ENCODE measurements at places on chromosomes 2 and 18. TPM values are rescaled to one million over a fixed set of nuclear protein-coding genes. Genes with fewer than 3 reads are reported as not detected.

GRCh38 chr2:208285853-208286252 is 19.8 kb downstream of the PIKFYVE start:
- DNase-seq = no peak

DNA sequence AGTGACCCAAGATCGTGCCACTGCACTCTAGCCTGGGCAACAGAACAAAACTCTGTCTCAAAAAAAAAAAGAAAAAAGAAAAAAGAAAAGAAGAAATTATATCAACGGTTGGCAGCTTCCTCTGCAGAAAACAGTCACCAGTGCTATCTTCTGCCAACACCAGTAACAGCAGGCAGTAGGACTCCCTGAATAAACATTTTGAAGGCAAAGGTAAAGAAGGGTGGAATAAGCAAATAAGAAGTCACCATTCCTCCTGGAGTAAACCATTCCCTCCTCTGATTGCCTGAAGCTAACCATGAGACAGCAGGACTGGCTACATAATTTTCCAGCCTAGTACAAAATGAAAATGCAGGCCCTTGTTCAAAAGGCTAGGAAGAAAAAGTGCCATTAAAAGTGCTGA is 9.0 kb upstream of the RNF103 start:
- no peak for DNase-seq

Gene PID1
- 1.8 TPM for polyA plus RNA-seq

DNA sequence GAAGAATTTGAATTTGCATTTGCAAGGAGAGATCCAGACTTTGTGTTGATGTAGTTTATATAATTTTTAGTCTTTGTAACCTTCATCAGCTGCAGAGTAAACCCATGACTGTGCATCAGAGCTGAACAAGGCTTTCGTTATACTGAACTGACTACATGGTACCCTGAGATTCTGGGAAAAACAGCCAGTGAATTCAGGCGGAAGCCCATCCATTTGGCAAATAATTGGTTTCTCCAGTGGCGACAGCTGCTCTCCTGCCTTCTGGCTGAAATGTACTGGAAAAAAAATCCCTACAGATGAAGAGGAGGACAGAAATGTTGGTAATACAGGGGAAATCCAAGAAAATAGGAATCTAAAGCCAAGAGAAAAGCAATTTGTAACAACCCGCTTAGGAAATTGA is 657.5 kb upstream of the CDH7 start:
- DNase-seq = no peak

- no peak for DNase-seq
Observed at GRCh38 chr2:127128445-127128904, 21.5 kb upstream of the BIN1 start.

DNA sequence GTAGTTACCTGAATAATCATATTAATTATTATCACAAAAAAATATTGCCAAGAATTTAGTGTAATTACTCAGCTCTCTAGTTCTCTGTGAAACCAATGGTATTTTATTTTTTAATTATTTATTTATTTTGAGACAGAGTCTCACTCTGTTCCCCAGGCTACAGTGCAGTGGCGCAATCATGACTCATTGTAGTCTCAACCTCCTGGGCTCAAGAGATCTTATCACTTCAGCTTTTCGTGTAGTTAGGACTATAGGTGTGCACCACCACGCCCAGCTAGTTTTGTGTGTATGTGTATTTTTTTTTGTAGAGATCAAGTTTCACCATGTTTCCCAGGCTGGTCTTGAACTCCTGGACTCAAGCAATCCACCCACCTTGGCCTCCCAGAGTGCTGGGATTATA is 440.4 kb upstream of the CDH20 start:
- no peak for DNase-seq

Gene NFATC1
- 0.73 TPM for polyA plus RNA-seq

- no peak for DNase-seq
Observed at GRCh38 chr2:240505910-240506309, 51.9 kb downstream of the ANKMY1 start.

- DNase-seq = no peak
Observed at GRCh38 chr2:199659207-199659606, 191.8 kb downstream of the FTCDNL1 start.

Gene REG1A
- not detected for polyA plus RNA-seq

Gene LPIN1
- 34.6 TPM for polyA plus RNA-seq

Gene VWA3B
- not detected for polyA plus RNA-seq

DNA sequence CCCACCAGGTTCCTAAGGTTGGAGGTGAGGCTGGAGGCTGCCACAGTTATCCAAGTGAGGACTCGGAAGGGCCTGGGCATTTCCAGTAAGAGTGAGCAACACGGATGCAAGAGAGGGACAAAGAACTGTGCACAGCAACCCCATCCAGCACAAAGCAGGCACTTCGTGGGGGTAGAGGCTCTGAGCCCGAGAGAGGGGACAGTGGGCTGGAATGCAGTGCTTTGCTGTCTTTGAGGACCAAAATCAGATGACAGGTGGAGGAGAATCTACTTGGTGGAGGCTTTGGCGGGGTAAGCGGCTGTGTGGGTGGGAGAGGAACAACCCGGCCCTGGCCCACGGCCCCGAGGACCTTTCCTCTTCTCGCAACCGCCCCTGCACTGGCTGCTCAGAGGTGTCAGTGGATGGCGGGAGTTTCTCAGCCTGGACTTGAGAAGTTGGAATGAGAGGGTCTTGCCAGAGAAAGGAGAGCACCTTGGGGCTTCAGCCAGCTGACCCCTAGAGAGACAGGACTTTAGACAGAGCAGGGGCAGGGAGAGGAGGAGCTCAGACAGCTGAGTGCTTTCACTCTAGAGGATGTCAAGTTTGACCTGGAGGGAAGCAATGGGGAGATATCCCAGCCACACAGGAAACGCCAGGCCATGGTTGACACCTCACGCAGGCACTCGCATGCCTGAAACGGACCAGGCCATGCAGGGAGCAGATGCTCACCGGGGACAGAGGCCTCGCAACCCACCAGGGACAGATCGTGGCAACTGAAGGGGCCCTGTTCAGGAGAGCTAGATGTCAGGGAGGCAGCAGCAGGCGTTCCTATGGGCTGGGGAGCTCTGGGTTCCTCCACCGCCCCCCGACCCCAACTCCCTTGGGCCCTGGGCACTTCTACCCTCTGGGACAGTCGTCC is 11.6 kb downstream of the RAMP1 start:
- no peak for DNase-seq

Gene DUSP19
- 2.3 TPM for polyA plus RNA-seq

GRCh38 chr2:11433822-11434221 is 32.1 kb downstream of the E2F6 start:
- DNase-seq = no peak

DNA sequence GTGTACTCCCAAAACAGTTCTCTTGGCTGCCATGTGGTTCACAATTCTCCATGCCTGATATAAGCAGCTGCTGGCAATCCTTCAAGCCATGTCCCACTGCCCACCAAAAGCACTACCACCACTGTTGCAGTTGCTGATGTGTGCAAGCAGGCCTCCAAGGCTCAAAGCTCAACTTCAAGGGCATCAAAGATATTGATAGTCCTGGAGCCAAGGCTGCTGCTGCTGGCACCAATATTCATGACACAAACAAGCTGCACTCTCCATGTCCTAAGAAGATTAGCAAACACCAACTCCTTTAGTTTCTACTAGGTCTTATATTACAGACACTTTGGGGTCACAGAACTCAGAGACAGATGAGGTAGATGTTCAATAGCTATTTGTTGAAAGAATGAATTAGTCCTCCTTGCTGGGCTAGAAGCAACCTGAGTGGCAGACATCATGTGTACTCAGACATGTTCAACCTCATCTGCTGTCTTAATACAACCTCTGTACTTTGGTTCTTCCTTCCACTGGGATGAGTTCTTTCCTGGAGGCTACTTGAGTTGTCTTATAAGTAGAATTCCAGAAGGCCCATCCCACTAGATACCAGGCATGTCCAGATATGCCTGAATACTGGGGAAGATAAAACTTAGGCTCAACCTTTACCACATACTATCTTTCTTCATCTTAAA is 104.5 kb upstream of the UGP2 start:
- DNase-seq = no peak

- no peak for DNase-seq
Observed at GRCh38 chr2:217707131-217707611, 295.6 kb downstream of the TNS1 start.

Gene OLA1
- 101 TPM for polyA plus RNA-seq

DNA sequence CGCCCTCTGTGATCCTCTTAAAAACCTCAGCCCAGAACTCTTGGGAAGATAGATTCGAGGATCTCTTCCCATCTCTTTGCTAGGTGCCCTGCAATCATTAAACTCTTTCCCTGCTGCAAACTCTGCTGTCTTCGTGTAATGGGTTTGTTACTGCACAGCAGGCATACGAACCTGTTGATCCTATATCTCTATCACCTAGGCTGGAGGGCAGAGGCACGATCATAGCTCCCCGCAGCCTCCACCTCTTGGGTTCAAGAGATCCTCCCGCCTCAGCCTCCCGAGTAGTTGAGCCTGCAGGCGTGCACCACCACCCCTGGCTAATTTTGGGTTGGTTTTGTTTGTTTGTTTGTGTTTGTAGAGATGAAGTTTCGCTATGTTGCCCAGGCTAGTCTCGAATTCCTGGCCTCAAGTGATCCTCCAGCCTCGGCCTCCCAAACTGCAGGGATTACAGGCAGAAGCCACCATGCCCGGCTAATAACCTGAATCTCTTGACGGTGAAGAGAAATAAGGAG is 493 bp upstream of the BBS5 start:
- no peak for DNase-seq

DNA sequence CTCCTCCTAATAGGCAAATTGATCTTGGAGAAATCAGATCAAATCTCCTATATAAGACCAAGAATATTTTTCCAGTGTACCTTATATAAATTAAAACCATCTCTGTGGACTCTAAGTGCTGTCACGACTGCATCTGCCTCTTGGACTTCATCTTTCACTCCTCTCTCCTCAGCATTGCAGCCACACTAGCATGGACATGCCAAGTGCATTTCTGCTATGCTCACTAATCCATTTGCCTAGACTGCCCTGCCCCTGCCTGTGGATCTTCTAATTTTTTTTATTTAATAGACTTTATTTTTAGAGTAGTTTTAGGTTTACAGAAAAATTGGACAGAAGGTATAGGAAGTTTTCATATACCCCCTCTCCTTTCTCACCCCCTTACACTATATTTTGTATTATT is 146.7 kb upstream of the VWC2L start:
- no peak for DNase-seq

DNA sequence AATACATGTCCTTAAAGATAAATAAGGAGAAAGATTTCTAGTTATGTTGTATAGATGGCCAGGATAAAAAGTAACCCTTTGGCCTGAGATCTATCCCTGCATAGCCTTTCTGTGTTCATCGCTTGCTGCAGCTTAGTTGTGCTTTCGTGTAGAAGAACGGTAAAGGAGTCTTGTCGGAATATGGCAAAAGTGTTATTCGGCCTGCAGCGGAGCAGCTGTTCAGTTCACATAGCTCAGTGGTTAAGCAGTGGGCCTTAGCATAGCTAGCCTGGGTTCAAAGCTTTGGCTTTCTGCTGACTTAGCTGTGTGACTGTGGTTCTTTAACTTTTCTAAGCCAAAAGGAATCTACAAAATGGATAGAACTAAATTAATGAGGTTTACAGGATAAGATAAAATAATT is 55.4 kb downstream of the MALT1 start:
- no peak for DNase-seq

GRCh38 chr18:11268741-11269233 is 119.4 kb upstream of the PIEZO2 start:
- no peak for DNase-seq

GRCh38 chr18:73638709-73639108 is 508.9 kb downstream of the FBXO15 start:
- no peak for DNase-seq

- DNase-seq = no peak
Observed at GRCh38 chr2:79260848-79261247, 101.3 kb upstream of the REG3A start.

DNA sequence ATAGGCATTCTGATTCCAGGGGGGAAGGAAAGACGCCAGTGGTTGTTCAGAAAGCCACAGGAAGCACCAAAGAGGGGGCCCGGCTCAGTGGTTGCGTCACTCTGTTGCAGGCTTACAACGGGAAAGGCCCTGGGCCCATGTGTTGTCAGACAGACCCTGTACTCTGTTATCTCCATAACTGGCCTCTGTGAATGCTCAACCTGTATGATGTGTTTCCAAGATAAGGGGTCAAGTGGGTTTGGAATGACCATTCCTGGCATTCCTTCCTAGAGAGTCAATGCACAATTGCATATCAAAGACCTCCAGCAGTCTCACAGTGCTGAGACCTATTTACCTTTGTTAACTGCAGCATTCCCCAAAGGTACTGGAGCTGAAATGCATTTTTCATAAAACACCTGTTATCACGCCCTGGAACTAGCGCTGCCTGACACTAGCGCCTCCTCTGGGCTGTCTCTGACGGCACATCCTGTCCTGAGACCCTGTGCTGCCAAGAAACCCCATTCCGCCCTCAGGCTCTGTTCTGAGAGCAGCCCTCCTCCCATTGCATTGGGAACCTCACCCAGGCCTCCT is 13.2 kb upstream of the LRRFIP1 start:
- DNase-seq = no peak

DNA sequence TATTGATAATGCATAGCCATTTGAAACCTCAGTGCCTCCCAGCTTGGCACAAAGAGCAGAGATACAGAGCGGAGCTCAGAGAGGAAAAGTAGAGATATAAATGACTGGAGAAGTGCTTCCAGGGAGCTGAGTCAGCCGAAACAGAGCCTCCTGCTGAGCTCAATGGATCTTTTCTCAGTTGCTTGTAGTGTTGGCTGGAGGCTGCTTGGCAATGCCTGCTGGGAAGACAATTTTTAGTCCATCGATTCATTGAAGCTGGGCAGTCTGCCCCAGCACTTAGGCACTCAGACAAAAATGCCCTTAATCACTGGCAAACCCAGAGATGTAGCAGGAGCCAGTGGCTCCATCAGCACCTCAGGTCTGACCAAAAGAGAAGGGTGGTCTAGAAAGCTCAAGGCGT is 81.3 kb upstream of the SETBP1 start:
- no peak for DNase-seq

Gene FSIP2
- 0.48 TPM for polyA plus RNA-seq

DNA sequence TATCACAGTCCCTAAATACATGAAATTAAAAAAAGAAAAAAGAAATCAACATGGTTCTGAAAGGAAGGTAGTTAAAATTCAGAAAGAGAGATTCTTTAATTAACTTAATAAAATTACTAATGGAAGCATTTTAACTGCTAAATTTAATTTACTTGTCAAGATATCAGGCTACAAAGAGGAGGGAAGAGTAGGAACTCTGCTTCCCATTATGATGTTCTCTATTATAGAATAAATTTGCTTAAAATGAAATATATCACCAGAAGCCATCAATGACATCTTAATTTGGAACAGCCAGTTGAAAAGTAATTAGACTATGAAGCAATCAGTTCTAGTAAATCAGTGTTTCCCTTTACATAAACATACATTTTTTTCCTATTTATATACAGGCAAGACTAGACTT is 611.8 kb upstream of the FANCL start:
- DNase-seq = no peak
